ENCODE measurements at places on chromosomes 6 and 20.
A peak's percentile ranks its signal among the peaks of the same experiment; 100 is the strongest.

DNA sequence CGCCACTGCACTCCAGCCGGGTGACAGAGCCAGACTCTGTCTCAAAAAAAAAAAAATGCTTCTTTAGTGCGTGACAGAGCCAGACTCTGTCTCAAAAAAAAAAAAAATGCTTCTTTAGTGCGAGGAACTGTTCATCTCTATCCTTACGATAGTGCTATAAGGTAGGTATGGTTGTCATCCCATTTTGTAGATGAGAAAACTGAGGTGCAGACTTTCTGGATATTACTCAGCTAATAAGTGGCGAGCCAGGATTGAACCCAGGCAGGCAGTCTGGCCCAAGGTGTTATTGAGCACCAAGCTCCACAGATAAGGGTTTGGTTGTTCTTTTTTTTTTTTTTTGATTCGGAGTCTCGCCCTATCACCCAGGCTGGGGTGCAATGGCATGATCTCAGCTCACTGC lies 11.9 kb downstream of the MEA1 start:
- no peak for DNase-seq

DNA sequence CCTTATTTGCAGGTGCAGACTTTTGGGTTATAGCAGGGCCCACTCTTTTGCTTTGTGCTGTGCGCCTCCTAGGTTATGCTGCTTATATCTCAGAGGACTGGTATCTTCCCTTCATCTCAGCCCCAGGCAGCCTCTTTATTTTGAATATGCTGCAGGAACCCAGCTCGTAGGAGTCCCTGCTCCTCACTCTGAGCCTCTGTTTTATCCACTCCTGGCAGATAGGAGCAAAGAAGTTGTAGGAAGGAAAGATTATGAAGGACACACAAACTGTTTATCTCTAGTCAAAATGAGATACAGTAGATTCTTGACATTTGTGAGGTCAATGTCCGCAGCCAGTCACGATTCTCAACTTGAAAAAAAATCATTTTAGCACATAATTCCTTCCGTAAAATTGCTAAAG lies 15.6 kb downstream of the L3MBTL3 start:
- no peak for DNase-seq

DNA sequence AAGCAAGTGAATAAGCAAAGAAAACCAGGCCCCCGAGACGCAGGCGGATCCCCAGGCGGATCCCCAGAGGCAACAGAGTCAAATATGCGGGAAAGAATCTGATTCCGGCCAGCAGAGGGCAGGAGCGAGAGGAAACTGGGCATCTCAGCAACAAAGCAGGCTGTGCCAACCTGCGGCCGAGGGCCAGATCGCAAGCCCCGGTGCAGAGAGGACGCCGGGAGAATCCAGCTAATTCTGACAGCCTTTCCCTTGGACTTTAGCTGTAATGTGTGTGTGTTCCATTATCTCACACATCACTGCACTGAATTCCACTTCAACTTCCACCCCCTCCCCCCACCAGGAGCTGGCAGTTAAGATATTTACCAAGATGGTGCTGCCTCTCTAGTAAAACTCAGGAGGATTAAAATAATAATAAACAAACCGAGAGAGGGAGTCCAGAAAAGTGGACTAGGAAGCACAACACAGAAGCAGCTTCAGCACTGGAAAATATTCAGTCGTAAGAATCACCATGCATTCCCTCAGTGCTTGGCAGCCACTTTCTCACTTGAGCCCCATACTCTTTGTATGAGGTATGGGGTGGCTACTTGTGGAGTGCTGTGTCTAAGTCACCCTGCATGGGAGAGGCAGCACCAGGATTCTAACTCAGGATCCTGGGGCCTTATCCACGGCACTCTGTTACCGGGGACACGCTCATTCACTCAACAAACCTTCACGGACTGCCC lies 66.2 kb upstream of the SNX9 start:
- DNase-seq, result peak; percentile 93

DNA sequence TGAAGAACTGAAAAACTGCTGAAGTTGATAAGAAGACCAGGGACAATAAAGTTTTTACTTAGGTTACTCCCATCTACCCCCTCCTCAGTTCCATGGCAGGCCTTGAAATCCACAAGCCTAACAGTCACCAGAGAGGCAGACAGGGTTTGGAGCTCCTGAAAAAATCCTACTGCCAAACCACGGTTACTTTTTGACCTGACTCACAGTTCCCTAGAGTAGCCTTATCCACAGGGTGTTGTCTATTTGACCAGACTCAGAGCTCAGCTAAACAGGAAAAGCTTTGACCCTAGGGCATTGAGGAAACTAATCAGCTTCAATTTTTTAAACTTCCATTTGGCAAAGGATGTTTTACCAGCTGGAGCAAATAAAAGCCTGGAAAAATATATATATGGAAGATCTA lies 257.7 kb upstream of the NT5E start:
- no peak for DNase-seq

- DNase-seq, result no peak
These were observed 1267.0 kb upstream of the CITED2 start for GRCh38 chr6:140641412-140641811.

DNA sequence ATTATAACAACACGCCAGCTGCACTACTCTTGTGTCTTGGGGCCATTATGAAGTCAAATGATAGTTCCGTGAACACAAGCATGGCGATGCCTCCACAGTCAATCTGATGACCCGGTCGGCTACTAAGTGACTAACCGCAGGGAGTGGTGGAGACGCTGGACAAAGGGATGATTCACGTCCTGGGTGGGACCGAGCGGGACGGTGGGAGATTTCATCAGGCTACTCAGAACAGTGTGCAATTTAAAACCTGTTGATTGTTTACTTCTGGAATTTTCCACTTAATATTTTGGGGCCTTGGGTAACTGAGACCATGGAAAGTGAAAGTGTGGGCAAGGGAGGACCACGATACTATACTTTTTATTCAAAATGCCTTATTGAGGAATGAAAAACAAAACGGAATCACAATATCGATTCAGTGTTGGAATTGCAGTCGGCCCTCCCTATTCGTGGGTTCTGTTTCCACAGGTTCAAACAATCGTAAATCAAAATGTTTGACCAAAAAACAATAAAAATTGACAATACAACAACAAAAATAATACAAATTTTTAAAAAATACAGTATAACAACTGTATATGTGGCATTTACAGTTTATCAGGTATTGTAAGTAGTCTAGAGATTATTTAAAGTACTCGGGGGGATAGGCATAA lies 66.5 kb downstream of the MYLK4 start:
- no peak for DNase-seq

DNA sequence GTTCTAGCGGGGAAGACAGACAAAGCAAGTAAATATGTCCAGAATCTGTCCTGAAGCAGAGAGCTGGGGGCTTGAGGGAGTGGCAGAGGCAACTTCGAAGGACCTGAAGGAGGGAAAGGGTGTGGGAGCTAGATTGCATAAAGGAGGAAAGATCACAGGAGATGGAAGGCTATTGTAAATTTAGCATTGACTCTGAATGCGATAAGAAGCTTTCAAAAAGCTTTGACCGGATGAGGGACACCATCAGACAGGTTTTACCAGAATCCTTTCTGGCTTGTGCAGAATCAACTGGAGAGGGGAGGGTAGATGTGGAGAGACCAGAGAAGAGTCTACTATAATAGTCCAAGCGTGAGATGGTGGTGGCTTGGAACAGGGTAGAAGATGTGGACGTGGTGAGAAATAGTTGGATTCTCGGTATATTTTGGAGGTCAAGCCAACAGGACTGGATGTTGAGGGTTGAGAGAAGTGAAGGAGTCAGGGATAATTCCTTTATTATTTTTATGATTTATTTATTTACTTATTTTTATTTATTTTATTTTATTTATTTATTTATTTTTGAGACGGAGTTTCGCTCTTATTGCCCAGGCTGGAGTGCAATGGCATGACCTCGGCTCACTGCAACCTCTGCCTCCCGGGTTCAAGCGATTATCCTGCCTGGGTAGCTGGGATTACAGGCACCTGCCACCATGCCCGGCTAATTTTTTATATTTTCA lies 19.9 kb upstream of the RIPOR3 start:
- DNase-seq, result no peak

- DNase-seq, result no peak
These were observed 34.5 kb downstream of the CENPW start for GRCh38 chr6:126374372-126374771.

- DNase-seq, result no peak
These were observed 33.4 kb upstream of the PLN start for GRCh38 chr6:118514689-118515088.

- DNase-seq, result no peak
These were observed 33.4 kb downstream of the MTRES1 start for GRCh38 chr6:107061125-107062020.

- DNase-seq, result no peak
These were observed 31.4 kb downstream of the ACSS2 start for GRCh38 chr20:34907616-34908469.

GRCh38 chr6:154319231-154319858 lies 37.3 kb downstream of the IPCEF1 start:
- no peak for DNase-seq

GRCh38 chr6:133551847-133552341 lies 310.7 kb downstream of the EYA4 start:
- no peak for DNase-seq

- DNase-seq, result no peak
These were observed 56.4 kb downstream of the RALY start for GRCh38 chr20:34049897-34050695.

DNA sequence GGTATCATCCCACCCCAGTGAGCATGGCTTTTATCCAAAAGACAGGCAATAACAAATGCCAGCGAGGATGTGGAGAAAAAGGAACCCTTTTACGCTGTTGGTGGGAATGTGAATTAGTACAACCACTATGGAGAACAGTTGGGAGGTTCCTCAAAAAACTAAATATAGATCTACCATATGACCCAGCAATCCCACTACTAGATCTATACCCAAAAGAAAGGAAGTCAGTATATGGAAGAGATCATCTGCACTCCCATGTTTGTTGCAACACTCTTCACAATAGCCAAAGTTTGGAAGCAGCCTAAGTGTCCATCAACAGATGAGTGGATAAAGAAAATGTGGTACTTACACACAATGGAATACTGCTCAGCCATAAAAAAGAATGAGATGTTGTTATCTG lies 5.9 kb upstream of the KIAA1755 start:
- DNase-seq, result no peak

DNA sequence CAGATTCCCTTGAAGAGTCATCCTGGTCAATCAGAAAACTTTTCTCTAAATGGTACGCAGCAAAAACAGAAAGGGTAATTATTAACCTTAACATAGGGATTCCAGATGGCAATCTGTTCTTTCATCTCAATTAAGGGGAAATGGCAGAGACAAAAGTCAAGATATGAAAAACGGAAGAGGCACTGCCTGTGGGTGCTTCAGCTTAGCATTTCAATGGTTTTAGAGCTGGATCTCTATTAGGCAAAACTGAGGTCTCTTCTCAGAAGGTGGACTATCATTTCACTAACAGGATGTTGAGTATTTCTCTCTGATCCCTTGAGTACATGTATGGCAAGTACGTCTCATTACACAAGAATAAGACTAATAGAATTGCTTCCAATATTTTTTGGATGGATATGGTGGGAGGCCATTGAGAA lies 296.9 kb downstream of the HIVEP2 start:
- DNase-seq, result no peak

DNA sequence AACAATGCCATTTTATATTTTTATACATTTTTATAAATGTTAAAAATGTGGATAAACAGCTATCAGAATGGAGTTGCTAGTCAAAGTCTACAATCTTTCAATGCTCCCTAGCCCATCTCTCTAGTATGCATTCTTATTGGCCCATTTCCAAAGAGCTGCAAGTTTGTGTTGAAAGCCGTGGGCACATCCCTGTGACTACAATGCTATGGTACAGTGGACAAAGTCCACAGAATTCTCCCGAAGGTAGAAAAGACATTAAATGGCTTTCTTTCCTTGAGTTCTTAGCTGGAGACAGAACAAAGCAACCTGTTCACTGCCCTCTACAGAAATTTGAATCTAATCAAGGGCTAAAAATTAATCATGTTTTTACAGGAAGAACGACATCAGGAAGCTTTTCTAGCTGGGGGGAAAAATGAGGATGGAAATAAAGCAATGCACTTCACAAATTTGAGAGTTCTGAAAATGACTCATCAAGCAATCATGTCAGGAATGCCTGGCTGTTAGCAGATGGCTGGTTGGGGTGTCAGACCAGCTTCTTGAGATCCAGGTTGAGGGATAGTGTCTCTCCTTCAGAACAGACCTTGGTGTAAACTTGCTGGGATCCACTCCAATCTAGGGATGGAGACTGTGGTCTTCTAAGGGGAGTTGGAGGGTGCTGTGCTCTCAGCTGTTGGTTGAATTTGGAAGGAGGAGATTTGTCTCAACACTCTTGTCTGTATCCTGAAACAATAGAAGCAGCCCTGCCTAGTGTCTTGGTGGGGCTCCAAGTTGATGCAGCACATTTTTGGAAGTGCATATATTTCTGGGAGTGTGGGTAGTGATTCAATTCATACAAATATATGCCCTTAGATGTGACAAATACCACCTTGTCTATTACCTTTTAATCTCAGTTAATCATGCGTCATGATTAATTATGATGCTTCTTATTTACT lies 143.4 kb upstream of the PHACTR1 start:
- DNase-seq, result no peak

All from Karpas-422 (cell line).